ENCODE measurements at places on chromosomes 1 and 21. TPM values are rescaled to one million over a fixed set of nuclear protein-coding genes. Genes with fewer than 3 reads are reported as not detected.

Gene SELL
- total RNA-seq = 1.6 TPM

Gene ARID1A
- 14.5 TPM for total RNA-seq

Gene LCA5L
- 1.7 TPM for total RNA-seq

Gene WLS
- 50.8 TPM for total RNA-seq

Gene BMP8B
- total RNA-seq = 0.17 TPM

Gene AUNIP
- total RNA-seq = 2.0 TPM

Gene MYOM3
- not detected for total RNA-seq

Gene DDR2
- 11.1 TPM for total RNA-seq

GRCh38 chr1:80767711-80768110 is 1033.0 kb upstream of the ADGRL2 start:
- no peak for DNase-seq

DNA sequence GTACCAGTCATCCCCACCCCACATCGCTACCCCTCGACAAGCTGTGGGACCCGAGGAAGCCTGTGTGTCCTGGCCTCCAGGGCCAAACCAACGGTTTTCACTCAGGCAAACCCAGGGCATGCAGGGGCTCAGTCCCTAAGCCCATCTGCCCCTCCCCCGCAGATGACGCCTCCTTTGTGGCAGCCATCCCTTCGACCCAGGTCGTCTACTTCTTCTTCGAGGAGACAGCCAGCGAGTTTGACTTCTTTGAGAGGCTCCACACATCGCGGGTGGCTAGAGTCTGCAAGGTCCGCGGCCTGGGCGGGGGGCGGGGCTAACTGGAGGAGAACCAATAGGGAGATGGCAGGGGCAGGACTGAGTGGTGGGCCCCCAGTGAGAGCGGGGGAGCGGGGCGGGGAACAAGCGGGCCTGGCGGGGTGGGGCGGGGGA is 7.4 kb downstream of the SEMA4A start:
- peak; percentile 89 for DNase-seq

GRCh38 chr1:227428803-227429202 is 110.5 kb upstream of the CDC42BPA start:
- DNase-seq = peak; percentile 96

DNA sequence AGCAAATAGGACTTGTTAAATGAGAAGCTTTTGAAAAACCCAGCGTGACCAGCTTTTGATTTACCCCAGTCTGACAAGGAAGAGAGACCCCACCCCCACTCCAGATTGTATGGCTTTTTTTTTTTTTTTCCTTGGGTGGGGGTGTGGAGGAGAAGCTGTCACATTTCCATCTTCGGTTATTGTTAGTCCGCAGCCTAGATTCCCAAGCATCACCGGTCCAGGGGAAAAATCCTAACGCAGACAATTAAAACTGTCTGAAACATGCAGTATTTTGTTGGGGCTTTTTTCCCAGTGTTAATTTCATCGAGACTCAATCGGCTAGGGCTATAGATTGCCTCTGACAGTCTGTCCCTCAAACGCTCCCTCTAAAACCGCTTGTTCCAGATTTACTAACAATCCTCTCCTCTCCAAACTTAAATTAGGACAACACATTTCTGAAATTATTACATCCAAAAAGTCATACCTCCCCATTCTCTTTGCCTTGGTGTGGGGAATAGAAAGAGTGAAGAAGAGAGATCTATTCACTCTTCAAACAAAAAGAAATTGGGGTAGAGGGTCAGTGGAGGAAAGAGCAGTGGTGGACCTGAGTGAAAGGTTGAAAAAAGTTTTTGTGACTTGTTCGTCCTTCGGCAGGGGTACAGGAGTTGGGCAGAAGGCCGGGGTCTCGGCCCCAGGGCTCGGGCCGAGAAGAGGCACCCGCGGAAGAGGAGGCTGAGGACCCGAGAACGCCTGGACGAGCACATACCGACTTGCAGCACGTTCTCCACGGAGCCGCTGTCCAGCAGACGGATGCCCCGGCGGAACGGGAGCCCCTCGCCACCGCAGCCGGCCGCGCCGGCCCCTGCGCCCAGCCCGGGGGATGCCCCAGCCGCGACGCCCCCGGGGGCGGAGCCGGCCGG is 1.1 kb downstream of the ZSWIM5 start:
- peak; percentile 66 for DNase-seq

DNA sequence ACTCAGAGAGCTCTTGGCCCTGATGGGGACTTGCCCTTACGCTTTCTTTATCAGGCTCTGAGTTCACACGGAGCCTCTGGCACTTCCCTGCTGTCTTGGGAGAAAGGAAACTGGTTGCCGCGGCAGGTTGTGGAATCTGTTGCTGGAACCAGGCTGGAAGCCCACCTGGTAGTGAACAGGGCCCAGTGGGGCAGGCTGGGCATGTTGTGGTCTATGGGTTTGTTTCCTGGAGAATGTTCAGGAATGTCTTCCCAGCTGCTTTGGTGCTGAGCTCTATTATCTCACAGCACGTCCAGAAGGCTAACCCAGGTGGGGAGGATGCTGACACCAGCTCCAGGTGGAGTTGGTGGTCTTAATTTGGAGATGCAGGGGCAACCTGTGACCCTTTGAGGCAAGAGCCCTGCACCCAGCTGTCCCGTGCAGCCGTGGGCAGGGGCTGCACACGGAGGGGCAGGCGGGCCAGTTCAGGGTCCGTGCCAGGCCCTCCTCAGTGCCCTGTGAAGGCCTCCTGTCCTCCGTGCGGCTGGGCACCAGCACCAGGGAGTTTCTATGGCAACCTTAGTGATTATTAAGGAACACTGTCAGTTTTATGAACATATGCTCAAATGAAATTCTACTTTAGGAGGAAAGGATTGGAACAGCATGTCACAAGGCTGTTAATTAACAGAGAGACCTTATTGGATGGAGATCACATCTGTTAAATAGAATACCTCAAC is 33.3 kb upstream of the TDRD10 start:
- no peak for DNase-seq

DNA sequence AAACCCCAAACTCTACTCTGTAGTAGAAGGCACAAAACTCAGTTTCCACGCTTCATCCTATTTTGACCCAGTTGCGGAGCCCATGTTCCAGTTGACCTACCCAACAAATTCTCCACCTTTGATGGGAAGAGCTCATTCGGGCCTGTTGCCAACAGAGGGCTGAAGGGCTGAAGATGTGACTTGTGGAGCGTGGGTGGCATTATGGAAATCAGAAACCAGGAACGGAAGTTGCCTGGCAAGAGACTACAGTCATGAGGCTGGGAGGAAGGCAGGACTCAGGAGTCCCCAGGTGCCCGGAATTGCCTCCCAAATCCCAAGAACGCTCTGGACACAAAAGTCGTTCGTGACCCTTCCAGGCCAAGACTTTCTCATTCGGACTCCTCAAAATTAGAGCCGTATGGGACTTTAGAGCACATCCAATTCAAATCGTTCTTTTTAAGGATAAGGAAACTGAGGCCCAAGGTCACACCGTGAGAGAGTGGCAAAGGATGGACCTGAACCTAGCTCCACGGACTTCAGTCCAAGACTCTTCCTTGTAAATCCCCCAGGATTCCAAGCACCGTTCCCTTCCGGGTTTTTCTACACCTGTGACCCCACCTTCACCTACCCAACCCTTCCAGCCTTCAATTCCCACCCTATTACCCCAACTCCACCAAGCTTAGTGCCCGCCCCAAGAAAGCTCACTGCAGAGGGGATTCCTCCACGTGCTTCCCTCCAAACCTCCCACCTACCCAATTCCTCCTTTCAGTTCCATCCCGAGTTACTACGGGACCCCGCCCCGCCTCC is 739 bp downstream of the SMG5 start:
- peak; percentile 46 for DNase-seq

GRCh38 chr21:36696390-36697059 is 2.4 kb upstream of the SIM2 start:
- DNase-seq = no peak

GRCh38 chr1:112806090-112806642 is 91.0 kb upstream of the PPM1J start:
- DNase-seq = no peak

DNA sequence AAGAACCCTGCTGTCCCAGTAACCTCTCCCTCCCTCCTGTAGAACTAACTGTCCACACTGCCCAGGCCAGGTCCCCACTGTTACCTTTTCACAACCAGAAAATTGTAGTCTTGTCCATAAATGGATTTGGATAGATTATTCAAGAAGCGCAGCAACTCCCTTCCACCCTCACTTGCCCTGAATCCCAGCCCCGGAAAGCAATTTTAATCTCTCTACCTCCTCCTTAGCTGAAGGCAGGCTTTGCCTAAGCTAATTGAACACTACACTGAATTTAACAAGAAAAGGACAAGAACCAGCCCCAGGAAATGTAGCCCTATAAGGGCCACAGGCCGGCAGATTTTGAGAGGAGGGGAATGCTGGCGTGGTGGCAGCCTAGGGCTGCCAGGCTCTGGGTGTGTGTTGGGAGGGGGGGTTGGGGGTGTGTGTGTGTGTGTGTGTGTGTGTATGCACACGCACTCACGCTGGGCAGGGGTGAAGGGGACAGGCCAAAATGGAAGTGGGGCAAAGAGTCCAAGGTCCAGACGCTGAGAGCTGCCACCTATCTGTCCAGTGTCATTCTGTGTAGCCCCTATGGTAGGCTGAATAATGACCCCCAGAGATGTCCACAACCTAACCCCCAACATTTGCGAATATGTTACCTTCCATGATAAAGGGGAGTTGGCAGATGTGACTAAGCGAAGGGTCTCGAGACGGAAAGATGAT is 10.8 kb upstream of the IFNGR2 start:
- no peak for DNase-seq

GRCh38 chr1:58548371-58548770 is 1.8 kb upstream of the OMA1 start:
- DNase-seq = no peak

- DNase-seq = no peak
These were observed 69.0 kb upstream of the MUTYH start for GRCh38 chr1:45409276-45409675.

- no peak for DNase-seq
These were observed 150.5 kb downstream of the PCBP3 start for GRCh38 chr21:45794027-45794426.

- no peak for DNase-seq
These were observed 24.3 kb downstream of the F13B start for GRCh38 chr1:197042676-197043341.

DNA sequence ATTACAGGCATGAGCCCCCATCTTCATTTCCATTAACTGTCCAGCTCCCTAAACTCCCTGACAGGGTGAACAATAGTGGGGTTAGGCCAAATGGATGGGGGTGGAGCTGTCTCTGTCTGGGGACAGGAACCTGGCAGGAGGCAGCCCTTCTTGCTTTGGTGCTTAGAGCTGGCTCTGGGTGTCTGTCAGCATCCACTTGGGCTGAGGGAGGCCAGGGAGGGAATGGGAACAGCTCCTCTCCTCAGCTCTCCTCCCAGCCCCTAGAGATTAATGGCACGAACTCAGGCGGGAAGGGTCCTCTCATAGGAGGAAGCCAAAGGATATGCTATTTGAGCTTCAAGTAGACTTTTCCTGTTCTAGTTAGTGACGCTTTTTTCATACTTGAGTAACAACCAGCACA is 11.1 kb upstream of the ETV3L start:
- no peak for DNase-seq

- no peak for DNase-seq
These were observed 544 bp upstream of the CCT8 start for GRCh38 chr21:29074007-29074376.

- no peak for DNase-seq
These were observed 13.1 kb downstream of the PDIK1L start for GRCh38 chr1:26124418-26125331.
